Progenitor cell of endocrine pancreas (in vitro differentiated cells): ENCODE measurements at places on chromosomes 1 and 21. TPM values are rescaled to one million over a fixed set of nuclear protein-coding genes. Genes with fewer than 3 reads are reported as not detected.

ILDR2 gene
- total RNA-seq = 1.4 and 1.7 TPM in 2 replicates

C1orf141 gene
- total RNA-seq = 0.31 TPM in 1 of 2 replicates, not detected in the other

IVL gene
- not detected in 2 replicates for total RNA-seq

SLC44A5 gene
- total RNA-seq = 8.8 and 9.5 TPM in 2 replicates

MPL gene
- total RNA-seq = 0.31 TPM in 1 of 2 replicates, not detected in the other

BRWD1 gene
- total RNA-seq = 52.1 and 55.7 TPM in 2 replicates

LCE1F gene
- not detected in 2 replicates for total RNA-seq

KCNJ9 gene
- not detected in 2 replicates for total RNA-seq

EXO1 gene
- total RNA-seq = 12.5 and 16.2 TPM in 2 replicates

LPAR3 gene
- total RNA-seq = 4.3 and 5.1 TPM in 2 replicates

AKT3 gene
- total RNA-seq = 42.4 and 45.5 TPM in 2 replicates

HAPLN2 gene
- total RNA-seq = 0.38 and 0.93 TPM in 2 replicates

EPS8L3 gene
- total RNA-seq = 9.5 and 14.2 TPM in 2 replicates

VSIG8 gene
- 0.20 TPM in 1 of 2 replicates, not detected in the other for total RNA-seq

C8A gene
- 0.77 and 0.98 TPM in 2 replicates for total RNA-seq

FLG gene
- total RNA-seq = not detected in 2 replicates

RSBN1 gene
- total RNA-seq = 25.9 and 29.1 TPM in 2 replicates

KRTAP13-2 gene
- total RNA-seq = not detected in 2 replicates

ADAMTS5 gene
- total RNA-seq = 3.2 and 6.3 TPM in 2 replicates

TMPRSS15 gene
- not detected in 2 replicates for total RNA-seq

ERICH3 gene
- 1.1 and 1.5 TPM in 2 replicates for total RNA-seq

RGS16 gene
- total RNA-seq = 0.98 and 1.5 TPM in 2 replicates

RGS13 gene
- total RNA-seq = not detected in 2 replicates

VPS26C gene
- 38.7 and 42.3 TPM in 2 replicates for total RNA-seq

F13B gene
- not detected in 2 replicates for total RNA-seq

SPATA45 gene
- 0.69 TPM in 1 of 2 replicates, not detected in the other for total RNA-seq

FNDC10 gene
- 2.7 and 4.2 TPM in 2 replicates for total RNA-seq

ASPM gene
- total RNA-seq = 17.1 and 17.5 TPM in 2 replicates

MYBPHL gene
- 0.29 TPM in 1 of 2 replicates, not detected in the other for total RNA-seq

LENEP gene
- 0.84 TPM in 2 replicates for total RNA-seq

SLC19A2 gene
- total RNA-seq = 18.1 and 19.5 TPM in 2 replicates

KRTAP19-1 gene
- not detected in 2 replicates for total RNA-seq

OLIG2 gene
- 0.72 and 1.4 TPM in 2 replicates for total RNA-seq

S100A3 gene
- total RNA-seq = 0.46 and 1.5 TPM in 2 replicates

FPGT gene
- total RNA-seq = 7.8 and 16.2 TPM in 2 replicates

SELENBP1 gene
- 56.2 and 57.0 TPM in 2 replicates for total RNA-seq

OR6N1 gene
- not detected in 2 replicates for total RNA-seq
